ENCODE measurements at places on chromosomes 11 and 22.

DNA sequence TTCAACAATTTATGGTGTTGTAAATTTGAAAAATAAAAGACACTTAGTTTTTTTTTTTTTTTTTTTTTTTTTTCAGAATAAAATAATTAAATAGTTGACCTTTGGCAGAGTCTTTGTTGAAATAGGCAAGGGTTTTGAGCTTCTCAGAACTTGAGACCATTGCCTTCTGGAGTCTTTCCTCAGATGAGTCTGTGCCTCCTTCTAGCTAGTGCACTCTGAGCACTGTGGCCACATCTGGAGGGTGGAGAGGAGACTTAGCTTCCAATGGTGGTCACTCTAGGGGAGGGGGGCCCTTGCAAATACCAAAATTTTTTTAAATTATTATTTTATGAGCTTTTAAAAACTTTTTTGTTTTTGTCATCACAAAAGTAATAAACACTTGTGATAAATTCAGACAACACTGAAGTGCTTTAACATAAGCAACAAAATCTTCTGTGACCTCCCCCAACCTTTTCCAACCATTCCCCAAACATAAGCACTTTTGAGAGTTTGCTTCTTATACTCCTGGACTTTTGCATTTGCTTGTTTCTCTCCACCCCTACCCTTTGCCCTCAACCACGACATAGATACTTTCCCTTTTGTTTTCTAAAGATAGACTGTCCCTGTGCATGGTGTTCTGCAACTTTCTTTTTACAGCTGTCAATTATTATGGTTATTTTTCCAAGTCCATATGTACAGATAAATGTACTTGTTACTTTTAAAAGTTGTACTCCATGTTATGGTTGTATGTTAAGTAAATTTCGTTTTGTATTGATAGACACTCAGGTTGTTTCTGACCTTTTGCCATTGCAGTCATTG, 41.1 kb downstream of the BMAL1 start:
- no peak for DNase-seq

- DNase-seq, result no peak
Measured at GRCh38 chr22:25237503-25237902, 18.1 kb downstream of the CRYBB2 start.

GRCh38 chr11:75028321-75028720, 39.6 kb downstream of the NEU3 start:
- no peak for DNase-seq

- DNase-seq, result no peak
Measured at GRCh38 chr22:19772422-19772672, 11.8 kb downstream of the TBX1 start.

GRCh38 chr11:15920856-15921629, 435.3 kb downstream of the SOX6 start:
- no peak for DNase-seq

DNA sequence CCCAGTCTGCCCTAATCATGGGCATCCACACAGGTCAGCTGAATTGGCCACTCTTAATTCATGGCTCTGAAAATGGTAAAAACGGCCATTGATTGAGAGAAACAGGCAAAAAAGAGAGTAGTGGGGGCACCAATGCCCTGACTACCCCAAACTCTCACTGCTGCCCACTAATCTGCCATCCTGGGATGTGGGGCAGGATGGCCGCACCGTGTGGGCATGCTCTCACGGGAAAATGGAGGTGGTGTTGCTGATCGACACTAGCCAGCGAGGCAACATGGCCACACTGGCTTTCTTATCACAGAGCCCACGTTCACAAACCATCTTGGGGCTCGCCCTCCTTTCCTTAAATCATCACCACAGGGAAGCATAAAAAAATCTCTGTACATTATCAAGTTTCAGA, 11.2 kb upstream of the TUB start:
- no peak for DNase-seq

GRCh38 chr22:27223317-27224177, 566.2 kb downstream of the MIAT start:
- DNase-seq, result no peak

GRCh38 chr11:118615976-118616371, 8.6 kb downstream of the PHLDB1 start:
- DNase-seq, result no peak

- no peak for DNase-seq
Measured at GRCh38 chr11:46920755-46921154, 2.4 kb upstream of the LRP4 start.

- DNase-seq, result no peak
Measured at GRCh38 chr11:34165786-34166555, 60.5 kb downstream of the NAT10 start.

DNA sequence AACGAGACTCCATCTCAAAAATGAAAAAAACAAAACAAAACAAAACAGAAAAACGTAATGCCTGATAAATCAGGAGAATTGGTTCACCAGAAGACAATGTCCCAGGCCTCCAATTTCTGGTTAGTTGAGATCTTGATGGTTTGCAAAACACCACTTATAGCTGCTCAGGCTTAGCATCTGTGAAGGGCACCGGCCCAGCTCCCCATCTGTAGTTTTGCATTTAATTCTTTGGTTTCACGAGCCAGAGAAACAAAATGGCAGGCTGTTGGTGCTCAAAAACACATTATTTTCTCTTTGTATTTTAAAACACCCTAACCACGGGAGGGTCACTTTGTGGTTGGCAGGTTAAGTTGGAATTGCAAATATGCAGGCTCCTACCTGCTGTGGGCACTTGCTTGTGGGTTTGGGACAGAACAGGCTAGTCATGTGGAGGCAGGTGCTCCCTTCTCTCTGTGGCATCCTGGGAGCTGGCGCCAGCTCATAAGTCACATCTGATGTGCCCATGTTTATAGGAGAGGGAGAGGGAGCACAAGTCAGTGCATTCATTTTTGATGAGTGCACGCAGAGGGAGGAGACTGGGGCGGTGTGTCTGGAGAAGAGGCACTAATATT, 145.9 kb downstream of the CEP164 start:
- no peak for DNase-seq

DNA sequence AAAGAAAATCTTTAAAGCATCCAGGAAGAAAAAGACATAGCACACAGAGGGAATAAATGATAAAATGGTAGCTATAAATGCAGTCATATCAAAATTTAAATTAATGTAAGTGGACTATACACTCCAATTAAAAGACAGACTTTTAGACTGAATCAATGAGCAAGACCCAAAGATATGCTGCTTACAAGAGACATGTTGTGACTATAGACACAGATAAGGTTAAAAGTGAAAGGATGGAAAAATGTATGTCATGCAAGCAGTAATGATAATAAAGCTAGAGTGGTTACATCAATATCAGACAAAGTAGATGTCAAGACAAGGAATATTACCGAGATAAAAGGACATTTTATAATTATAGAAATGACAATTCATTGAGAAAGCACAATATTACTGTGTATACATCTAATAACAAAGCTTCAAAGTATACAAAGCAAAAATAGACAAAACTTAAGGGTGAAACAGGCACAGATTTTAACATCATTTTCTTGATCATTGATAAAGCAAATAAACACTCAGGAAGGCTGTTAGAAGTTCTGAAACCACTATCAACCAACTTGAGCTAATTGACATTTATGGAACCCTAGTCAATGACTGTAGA, 22.8 kb upstream of the MUC5AC start:
- no peak for DNase-seq

DNA sequence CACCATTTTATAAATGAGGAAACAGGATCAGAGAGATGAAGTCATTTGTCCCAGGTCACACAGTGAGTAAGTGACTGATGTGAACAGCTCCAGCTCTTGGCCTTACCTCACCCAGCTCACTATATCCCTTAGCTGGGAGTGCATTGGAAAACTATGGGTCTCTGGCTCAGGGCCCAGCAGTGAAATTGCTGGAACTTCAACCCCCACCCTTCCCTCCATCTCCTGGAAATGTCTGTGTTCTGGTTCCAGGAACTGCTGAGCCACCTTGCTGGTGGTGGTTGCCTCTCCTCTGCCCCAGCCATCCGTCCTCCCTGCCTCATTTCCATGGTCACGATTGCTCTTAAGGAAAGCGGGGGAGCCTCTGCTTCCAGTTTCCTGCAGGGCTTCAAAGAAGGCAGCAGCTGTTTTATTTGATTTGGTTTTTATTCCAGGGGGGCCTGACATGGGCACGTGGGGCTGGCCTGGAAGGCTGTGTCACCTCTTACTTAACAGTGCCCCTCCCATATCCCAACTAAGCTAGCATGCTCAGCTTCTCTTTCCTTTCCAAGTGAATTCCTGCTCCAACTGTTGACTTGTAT, 46.2 kb upstream of the CSTF3 start:
- no peak for DNase-seq

DNA sequence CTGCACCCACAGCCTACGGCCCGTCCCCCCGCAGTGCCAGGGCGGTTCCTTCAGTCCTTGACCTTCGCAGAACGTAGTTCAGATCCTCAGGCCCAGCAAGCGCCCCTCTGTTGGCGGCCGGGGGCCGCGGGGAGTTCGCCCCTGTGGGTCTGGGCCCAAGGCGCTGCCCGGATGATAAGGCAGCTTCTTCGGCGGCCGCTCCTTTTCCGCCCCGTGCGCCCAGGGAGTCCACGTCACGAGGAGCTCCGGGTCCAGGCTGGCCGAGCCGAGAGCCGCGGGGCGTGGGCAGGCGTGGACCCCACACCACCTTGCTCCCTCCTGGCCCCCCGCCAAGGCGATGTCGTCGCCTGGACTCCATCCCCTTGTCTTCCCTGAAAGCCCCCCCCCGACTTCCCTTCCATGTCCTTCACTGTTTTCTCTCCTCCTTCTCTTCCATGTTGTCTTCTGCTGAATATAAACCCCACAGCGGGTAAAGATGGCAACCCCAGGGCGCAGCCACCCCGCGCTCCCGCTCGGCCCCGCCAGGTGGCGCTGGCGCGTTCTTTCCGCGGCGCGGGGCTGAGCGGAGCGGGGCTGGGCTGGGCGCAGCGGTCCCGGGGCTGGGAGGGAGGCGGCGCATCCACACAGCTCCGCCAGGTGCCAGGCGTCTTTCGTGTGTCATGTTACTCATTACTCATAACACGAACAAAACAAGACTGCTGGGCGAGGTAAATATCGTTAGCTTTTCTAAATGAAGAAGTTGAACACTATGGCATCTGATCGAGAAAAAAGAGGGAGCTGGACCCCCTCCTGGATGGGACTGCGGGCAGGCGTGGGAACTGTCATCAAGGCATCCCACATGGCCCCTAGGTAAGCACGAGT, 321.0 kb downstream of the NTM start:
- DNase-seq, result no peak

All from activated naive CD4-positive, alpha-beta T cell (primary cell).